Central memory CD8-positive, alpha-beta T cell (primary cell): ENCODE measurements at places on chromosomes 2 and 18.

DNA sequence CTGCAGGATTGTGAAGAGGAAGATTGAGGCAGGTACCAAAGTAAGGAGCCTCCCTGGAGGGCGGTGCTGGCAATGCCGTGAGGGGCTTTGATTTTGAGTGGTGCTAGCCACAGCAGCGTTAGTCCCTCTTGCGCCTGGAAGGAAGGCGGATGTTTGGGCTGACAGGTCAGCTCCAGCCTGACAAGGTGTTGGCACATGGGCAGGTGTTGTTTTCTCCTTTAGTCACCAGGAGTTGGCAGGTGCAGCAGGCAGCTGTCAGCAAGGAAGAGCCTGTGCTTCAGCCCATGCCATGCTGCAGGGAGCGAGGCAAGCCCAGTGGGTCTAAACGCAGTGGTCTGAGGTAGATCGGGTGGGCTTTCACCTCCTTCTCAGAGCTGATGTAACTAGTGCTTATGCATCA lies 8.5 kb downstream of the SEC11C start:
- DNase-seq, result no peak

DNA sequence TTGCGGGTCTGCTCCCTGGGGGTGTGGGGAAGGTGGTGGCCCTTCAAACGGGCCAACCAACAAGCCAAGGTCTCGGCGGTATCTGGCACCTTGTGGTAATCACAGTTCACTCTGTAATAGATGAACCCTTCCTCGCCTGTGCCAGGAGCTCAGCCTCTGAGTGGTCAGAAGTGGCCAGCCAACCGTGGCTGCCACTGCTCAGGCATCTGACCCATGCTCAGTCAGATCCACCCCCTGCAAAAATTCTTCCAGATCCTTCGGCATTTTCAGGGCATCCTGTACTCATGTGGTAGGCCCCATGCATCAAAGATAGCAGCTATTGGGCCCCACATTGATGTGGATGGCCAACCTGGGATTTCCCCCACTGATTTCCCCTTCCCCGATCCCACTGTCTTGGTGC lies 39.6 kb upstream of the SERPINE2 start:
- no peak for DNase-seq

DNA sequence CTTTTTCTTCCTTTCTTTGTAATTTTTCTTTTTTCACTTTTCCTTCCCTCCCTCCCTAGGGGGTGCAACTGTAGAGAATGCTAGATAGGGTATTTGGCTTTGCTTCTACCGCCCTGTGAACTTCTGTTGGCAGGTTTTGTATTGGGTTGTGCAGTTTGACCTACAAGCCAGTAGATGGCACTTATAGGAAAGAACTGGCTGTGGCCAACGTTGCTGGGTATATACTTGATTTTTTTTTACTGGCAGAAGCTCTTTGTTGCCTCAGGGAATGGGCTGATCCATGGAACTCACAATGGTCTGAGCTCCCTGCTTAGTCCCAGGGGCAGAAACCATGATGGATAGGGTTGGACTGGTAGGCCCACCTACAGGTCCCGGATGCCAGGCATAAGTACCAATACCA lies 1019.5 kb upstream of the LRRTM1 start:
- DNase-seq, result no peak

GRCh38 chr2:40450066-40450795 lies 1.7 kb downstream of the SLC8A1 start:
- no peak for DNase-seq

DNA sequence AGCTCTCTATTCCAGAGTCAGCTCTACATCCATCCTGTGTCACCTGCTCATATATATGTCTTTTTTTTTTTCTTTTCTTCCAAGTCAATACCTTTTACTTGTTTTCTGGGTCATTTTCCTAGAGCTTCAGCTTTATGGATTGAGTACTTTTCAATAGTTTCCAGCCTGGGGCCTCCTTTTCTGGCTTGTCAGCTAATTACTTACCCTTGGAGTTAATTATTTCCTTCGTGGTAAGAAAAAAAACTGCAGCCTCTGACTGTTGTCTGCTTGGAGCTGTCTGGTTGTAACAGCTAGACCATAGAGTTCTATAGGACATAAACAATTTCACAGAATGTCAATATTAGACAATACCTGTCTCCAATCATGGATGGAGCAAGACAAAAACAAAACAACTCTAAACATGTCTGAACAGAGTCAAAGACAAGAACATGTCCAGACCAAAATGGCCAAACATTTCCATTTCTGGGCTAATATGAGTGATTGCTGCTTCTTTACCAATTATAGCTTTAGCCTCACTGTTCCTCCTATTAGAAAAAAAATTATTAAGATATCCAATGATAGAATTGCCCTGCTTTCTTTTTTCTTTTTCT lies 643.1 kb downstream of the SLC4A3 start:
- no peak for DNase-seq

DNA sequence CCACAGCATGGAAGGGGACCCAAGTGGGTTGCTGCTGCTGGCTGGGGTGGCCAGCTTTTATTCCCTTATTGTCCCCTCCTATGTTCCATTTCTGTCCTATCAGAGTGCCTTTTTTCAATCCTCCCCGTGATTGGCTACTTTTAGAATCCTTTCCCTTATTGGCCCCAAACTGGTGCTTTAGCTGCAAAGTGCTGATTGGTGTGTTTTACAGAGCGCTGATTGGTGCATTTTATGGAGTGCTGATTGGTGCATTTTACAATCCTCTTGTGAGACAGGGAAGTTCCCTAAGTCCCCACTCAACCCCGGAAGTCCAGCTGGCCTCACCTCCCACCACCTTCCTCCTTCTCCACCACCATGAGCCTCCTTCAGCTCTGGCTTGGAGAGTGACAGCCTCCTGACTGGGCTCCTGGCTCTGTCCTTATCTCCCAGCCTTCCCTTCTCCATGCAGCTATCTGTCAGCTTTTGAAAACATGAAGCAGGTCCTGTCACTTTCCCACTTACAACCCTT lies 20.7 kb upstream of the PLB1 start:
- no peak for DNase-seq

GRCh38 chr2:29064346-29064715 lies 10.0 kb downstream of the PCARE start:
- DNase-seq, result no peak

DNA sequence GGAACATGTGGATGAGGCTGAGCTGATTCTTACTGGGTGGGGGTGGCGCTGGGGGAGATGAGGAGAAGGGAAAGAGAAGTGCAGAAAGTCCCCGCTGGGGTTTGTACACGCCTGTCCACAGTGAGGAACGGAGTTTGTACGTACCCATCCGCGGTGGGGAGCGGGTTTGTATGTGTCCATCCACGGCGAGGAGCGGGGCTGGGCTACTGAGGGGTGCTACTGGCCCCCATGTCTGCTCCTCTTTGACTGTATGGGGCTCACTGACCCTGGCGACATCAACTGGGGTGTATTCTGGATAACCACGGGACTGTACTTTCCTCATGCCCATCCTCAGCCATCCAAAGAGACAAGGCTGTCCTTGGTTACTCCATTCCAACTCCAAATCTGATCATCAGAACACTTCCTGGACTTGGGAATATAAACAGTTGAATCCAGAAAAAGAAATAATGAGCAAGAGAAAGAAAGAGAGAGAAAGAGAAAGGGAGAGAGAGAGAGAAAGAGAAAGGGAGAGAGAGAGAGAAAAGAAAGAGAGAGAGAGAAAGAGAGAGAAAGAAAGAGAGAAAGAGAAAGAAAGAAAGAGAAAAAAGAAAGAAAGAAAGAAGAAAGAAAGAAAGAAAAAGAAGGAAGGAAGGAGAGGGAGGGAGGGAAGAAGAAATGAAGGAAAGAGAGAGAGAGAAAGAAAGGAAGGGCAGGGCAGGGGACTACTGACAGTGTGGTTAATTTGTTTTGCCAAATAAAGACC lies 21.0 kb downstream of the MAL start:
- no peak for DNase-seq

- no peak for DNase-seq
Observed at GRCh38 chr18:59229191-59229590, 9.2 kb downstream of the GRP start.

DNA sequence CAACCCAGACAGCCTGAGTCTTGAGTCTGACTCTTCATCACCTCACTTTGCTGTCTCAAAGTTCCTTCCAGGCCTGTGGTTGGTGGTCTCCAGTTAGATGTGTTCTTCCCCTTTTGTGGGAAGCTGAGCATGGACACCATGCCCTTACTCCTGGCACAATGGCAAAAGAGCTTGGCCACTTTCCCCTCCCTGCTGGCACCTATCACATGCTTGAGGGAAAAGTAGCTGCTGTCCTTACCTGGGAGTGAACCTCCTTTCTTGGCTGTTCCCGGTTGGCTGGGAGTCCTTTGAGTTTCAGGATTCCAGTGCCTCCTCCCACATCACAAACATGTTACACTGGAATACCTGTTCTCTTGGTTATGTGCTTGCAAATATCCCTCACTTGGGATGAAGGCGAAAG lies 97.8 kb downstream of the GATA6 start:
- no peak for DNase-seq

GRCh38 chr18:47727409-47727808 lies 203.1 kb downstream of the SMAD2 start:
- no peak for DNase-seq

GRCh38 chr2:19688059-19688458 lies 213.7 kb downstream of the TTC32 start:
- DNase-seq, result no peak

DNA sequence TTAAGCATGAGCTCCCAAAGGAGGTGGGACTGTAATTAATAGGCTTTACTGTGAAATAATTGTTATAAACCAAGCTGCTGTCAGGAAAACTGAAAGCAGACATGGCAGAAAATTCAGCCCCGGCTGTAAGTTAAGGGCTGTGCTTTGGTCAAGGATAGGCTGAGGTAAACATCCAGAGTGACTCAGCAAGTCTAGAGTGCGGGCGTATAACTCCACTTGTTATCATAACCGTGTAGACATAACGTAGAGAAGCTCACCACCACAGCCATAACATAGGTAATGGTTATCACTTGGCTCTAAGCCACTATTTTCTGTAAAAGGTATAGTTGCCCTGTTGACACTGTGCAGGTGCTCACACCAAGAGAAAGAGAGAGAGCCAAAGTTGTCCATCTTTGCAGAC lies 316.8 kb downstream of the DCDC2C start:
- DNase-seq, result no peak

DNA sequence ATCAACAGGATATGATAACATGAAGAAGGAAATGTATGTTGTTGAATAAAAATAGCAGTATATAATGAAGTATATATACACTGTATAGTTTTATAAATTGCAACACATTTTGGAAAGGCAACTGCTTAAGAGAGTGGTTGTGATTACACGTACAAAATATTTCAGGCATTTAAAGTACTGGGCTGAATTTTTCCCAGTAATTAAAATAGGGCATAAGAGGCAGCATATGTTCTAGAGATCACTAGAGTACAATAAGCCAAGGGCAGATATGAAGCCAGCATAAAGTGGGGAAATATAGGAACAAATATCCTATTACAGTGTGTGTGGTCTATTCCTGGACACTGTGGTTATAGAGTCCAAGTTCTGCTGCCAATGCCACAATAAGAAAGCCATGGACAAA lies 14.1 kb downstream of the DPP10 start:
- DNase-seq, result no peak

DNA sequence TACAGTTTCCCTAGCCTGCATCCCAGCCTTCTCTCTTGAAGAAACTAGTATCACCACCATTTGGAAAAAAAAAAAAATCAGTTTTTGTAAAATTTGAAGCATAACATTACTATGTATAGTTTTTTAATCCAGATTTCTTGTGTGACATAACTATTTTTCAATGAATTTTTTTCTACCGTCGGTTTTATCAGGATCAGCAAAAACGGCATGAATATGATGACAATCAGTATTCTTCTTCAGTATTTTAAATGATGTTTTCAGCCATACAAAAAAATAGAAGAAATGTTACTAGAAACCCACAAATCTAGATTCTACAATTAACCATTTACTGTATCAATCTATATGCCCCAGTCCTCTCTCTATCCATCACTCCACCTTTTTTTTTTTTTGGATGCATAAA lies 103.9 kb downstream of the MGAT5 start:
- DNase-seq, result no peak

- DNase-seq, result peak; percentile 70
Observed at GRCh38 chr18:77079954-77080682, 52.5 kb downstream of the MBP start.

DNA sequence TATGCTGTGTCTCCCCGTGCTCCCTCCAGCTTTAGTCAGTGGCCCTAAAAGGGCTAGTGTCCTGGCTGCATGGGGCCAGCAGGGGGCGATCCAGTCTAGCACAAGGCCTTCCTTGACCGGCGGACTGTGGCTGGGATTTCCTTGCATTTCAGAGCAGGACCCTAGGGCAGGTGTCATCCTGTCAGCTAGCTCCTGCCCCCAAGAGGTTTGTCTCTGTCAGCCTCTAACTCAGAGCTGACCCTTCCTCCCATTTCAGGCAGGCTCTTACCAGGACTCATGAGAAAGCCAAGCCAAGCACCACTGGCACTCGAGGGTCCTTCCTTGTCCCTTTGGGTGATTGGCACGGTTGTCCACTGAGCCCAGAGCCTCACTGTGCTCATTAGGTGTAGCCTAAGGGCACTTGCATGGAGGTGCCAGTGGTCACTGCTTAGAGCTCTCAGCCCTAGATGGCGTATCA lies 140.3 kb downstream of the RPIA start:
- DNase-seq, result no peak

DNA sequence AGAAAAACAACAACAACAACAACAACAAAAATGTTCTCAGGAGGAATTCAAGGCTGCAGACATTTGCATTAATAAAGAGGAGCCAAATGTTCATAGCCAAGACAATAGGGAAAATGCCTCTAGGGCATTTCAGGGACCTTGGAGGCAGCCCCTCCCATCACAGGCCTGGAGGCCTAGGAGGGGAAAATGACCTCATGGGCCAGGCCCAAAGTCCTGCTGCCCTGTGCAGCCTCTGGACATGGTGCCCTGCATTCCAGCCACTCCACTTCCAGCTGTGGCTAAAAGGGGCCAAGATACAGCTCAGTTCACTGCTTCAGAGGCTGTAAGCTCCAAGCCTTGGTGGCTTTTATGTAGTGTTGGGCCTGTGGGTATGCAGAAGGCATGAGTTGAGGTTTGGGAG lies 314.5 kb downstream of the CYRIA start:
- DNase-seq, result no peak

GRCh38 chr18:33960417-33960816 lies 264.3 kb downstream of the NOL4 start:
- DNase-seq, result no peak

- no peak for DNase-seq
Observed at GRCh38 chr2:29130295-29130694, 15.1 kb downstream of the CLIP4 start.

GRCh38 chr2:191622374-191623320 lies 55.3 kb upstream of the NABP1 start:
- DNase-seq, result no peak
